BE2C (cell line): ENCODE measurements at places on chromosomes 3 and 15.

DNA sequence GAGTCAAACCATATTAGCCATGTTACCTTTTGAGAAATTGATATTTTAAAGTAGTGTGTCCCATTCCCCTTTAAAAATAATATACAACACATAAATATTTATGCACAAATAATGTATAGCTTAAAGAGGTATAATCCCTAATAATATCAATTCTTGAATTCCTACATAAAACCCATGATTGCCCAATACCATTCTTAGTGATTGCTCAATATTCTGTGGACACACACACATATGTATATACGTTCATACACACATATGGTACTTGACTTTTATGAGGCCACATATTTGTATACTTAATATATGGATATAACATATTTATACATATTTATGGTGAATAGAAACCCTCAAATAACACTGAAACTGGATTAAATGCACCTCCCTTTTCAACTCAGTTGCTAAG is 367.4 kb downstream of the ZBBX start:
- DNase-seq = no peak

GRCh38 chr15:88818920-88819319 is 15.7 kb downstream of the ACAN start:
- no peak for DNase-seq

DNA sequence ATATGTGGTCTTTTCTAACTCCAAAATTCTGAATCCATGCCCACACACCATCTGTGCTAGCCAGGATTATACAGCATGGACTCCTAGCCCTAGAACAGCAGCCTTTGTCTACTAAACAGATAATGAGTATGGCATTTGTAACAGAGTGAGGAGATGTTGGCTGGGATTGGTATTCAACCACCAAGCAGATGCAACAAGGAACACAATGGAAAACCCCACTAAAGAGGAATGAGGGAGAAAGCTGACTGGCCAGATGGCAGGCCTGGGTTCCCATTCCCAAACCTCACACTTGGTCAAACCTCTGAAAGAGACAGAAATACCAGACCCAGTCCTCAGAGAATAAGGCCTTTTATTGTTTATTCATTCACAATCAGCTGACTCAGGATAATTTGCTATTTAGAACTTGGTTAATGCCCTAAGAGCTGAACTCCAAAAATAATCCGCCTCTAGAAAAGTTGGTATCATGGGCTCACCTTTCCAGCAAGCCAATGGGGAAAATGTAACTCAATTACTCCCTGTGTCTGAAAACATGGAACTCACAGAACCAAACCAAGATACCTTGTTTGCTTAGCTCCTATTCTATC is 145.6 kb downstream of the LRRC3B start:
- no peak for DNase-seq

GRCh38 chr3:48996640-48997039 is 6.6 kb downstream of the P4HTM start:
- no peak for DNase-seq

- DNase-seq = no peak
Measured at GRCh38 chr15:55260562-55261131, 29.0 kb downstream of the RAB27A start.

DNA sequence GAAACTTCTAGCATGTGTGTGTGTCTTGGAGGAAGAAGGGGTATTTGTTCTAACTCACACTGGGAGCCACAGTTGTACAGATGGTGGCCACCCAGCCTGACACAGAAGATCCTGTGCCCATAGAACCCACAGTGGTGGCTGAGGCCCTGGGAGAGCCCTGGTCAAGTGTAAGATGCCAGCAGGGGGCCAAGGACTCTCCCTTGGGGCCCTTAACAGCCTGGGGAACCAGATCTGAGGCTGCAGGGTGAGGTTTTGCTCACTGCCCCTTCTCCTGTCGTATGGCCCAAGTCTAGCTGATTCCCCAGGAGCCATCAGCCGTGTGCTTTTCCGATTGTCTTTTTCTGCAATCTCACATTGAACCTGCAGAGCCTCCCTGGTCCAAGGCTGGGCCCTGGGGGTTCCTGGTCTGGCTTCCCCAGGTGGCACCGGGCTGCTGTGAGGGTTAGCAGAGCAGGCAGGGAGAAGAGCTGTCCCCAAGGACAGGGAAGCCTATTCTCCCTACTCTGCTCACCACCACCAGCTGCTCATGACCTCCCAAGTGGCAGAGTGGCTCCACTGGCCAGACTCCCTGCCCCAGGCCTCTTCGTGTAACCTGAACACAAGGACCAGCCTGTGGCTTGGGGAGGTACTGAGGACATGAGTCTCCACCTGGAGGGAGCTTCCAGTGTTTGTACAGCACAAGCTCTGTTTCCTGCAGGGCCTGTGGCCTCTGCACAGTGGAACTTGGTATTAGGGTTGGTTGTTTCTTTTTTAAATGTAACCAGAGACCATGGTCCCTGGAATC is 51.9 kb downstream of the CA12 start:
- DNase-seq = no peak

DNA sequence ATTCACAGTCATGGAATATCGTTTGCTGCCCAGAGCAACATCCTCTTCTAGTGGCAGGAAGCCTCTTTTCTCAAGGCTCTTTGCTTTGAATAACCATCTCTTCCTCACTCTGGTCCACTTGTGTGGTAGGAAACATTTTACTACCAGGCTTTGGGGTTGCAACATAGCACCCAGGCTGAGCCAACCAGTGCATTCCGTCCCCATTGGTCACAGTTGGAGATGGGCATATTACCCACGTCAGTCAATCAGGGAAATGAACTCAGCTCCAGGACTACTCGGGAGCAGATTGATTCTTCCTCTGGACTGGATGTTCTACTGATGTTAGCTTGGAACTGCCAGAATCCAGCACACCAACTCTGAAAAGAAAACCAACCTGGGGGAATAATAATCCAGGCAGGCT is 4.2 kb upstream of the PEX5L start:
- no peak for DNase-seq

DNA sequence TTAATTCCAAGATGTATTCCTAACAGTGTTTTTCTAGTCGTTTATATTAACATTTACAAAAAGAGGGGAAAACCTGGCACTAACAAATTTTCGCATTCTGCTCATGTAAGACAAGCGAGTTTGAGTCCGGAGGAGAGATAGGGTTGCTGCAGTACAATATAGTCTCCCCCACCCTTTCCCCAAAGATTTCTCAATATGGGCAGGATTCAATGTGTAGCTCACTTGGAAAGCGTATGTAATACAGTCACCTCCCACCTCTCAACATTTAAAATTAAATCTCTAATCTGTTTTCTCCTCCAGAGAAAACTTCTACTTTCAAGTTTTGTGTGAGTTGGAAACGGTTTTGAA is 57.9 kb downstream of the CMSS1 start:
- DNase-seq = no peak

DNA sequence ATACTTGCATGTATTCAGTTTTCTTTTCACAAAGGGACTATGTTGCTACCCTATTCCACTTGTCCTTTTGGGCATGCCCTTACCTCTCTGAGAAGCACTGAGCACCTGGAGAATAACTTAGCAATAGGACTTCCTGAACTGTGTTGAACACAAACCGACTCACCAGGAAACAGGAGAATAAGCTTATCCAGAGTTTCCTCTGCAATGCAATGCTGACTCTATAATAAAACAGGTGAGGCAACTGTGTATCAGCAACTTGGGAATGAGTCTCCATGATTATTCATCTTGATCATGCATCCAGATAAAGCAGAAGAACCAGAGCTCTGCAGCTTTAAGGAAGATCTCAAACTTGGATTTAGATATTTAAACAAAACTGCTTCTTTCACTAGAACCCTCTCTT is 806.5 kb downstream of the IGSF11 start:
- no peak for DNase-seq
